ENCODE measurements at places on chromosomes 11 and 22.

DNA sequence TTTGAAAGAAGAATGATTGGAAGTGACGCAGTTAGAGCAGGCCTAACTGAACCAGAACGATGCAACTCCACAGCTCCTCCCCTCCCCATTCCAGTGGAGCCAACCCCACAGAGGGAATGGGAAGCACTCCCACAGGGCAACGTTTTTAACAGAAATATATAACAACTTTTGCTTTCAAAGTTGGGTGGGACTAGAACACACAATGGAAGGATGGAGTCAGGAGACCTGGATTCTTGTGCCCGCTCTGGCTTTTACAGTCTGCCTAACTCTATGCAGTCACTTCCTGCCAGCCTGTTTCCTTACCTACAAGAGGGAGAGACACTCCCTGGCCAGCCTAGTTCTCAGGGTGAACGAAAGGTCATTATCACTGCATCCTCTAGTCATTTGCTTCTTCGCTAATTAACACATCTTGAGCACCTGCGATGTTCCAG is 75.5 kb downstream of the PACSIN2 start:
- DNase-seq, result no peak

DNA sequence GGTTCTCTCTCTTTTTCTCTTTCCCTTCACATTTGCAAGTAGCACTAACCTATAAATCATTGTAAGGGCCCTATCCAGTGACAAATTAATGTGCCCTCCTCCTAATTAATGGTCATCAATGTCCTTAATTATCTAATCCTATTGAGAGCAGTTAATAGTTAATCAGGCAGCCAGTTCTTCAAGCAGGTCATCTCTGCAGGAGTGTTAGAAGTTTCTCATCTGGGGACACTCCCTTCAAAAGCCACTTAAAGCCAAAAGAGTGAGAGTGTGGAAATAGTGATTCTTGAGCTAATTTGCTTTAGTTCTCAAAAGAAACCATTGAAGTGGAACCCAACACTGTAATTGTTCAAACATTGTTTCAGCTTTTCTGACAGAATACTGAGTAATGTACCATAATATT is 141.6 kb downstream of the ELP4 start:
- DNase-seq, result no peak

- no peak for DNase-seq
Measured at GRCh38 chr22:28112548-28113043, 193.5 kb upstream of the PITPNB start.

- DNase-seq, result no peak
Measured at GRCh38 chr11:107713009-107713408, 1.2 kb upstream of the SLN start.

GRCh38 chr22:29883775-29884097 is 762 bp downstream of the MTMR3 start:
- no peak for DNase-seq

GRCh38 chr11:57432714-57433163 is 5.8 kb upstream of the SLC43A3 start:
- no peak for DNase-seq

DNA sequence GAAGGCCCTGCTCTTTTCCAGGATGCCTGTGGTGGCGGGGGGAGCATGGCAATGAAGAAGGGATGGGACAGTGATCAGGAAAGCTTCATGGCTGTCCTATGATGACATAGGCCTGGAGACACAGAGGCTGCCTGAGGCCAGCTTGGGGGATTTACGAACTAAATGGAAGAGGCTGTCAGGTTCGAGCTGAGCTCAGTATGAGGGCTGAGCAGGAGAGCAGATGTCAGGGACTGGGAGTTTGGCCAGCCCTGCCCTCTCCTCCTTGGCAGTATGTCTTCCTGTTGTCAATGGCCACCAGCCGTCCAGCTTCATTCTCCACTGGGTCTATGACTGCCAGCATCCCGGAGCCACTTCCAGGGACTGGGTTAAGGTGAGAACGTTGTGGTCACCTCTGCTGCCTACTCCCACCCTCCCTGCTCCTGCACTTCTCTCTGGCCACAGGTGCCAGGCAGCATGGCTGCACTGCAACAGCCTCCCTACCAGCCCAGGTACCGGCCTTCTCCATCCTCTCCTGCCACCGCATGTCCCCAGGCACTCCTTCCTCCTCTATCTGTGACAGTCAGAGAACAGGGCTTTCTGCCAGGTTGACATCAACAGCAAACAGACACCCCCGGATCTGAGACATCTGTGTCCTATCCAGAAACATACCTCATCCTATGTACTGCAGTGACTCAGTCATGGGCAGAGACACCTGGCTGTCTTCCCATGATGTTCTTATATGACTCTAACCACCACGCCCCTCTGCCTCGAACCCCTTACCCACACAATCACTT is 75.1 kb downstream of the KIRREL3 start:
- no peak for DNase-seq

GRCh38 chr11:16097543-16097942 is 258.8 kb downstream of the SOX6 start:
- no peak for DNase-seq

DNA sequence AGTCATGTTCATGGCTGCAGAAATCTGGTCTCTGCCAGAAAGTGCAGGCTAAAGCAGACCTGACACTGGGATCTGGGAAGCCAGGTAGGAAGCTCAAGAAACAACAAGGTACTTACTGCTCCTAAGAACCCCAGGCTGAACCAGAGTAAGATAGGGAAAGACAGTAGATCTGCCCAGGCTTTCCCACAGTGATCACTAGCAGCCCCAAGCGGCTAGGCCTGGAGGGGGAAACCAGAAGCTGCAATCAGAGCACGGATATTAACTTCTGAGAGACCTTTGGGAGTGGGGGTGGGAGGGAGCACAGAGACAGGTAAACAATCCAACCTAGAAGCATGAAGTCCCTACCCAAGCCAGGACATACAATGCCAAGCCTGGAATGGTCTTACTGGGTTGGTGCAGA is 135.2 kb upstream of the C11orf58 start:
- DNase-seq, result no peak

GRCh38 chr11:25597696-25598095 is 734.2 kb upstream of the ANO3 start:
- DNase-seq, result no peak

Data from activated CD4-positive, CD25-positive, alpha-beta regulatory T cell treated with anti-CD3 and anti-CD28 coated beads, Interleukin-2, amount 50 U/mL, for 72 hours (primary cell).